Hematopoietic multipotent progenitor cell treated with erythropoietin and hydrocortisone succinate and interleukin-3 and kit ligand, for 8 days (in vitro differentiated cells): ENCODE measurements at places on chromosomes 6 and 20.

- no peak for DNase-seq
Observed at GRCh38 chr6:53464483-53464882, 80.4 kb downstream of the GCLC start.

DNA sequence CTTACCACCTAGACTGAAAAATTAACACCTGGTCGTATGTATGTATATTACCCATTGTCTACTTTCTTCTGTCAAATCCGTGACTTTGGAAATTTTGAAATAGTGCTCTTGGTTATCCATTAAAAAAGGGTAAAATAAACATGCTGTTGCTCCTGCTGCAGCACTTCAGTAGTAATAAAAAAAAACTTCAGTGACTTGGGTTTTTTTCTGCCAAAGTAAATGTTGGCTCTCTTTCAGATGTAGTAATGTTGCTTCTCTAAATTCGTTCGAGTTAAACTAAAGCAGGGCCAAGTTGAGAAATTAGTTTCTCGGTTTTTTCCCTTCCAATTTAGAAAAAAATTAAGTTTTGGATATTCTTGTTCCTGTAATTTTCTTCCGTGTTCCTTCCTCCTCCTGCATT lies 34.2 kb downstream of the JARID2 start:
- no peak for DNase-seq

DNA sequence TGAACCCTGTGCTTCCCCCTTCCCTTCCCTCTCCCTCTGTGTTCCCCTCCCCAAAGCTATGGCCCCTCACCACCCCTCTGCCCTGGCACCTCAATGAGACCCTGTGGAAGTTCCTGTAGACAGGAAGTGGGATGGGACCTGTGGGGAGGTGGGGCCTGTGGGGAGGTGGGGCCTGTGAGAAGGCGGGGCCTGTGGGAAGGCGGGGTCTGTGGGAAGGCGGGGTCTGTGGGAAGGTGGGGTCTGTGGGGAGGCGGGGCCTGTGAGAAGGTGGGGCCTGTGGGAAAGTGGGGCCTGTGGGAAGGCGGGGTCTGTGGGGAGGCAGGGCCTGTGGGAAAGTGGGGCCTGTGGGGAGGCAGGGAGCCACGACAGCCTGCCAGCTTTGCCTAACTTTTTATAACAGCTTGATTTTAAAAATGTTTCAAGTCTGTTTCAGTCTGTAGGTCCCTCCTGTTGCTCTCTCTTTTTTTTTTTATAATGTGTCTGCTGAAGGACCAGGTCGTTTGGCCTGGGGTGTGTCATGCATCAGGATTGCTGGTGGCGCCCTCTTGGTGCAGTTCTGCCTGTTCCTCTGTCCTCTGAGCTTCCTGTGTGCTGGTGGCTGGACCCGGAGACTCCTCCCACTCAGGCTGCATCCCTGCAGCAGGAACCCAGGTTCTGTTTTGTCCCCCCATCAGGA lies 70.5 kb upstream of the SLCO4A1 start:
- peak; percentile 70 for DNase-seq

- no peak for DNase-seq
Observed at GRCh38 chr20:39862470-39862891, 826.6 kb downstream of the MAFB start.

- DNase-seq: no peak
Observed at GRCh38 chr6:148169706-148170105, 172.9 kb upstream of the SASH1 start.

GRCh38 chr20:36917943-36918342 lies 33.6 kb downstream of the SAMHD1 start:
- no peak for DNase-seq

GRCh38 chr6:46677314-46677654 lies 10.4 kb upstream of the TDRD6 start:
- DNase-seq: no peak

- DNase-seq: no peak
Observed at GRCh38 chr6:137552146-137552545, 58.0 kb upstream of the OLIG3 start.

- DNase-seq: no peak
Observed at GRCh38 chr20:62799459-62799858, 3.2 kb downstream of the MRGBP start.

DNA sequence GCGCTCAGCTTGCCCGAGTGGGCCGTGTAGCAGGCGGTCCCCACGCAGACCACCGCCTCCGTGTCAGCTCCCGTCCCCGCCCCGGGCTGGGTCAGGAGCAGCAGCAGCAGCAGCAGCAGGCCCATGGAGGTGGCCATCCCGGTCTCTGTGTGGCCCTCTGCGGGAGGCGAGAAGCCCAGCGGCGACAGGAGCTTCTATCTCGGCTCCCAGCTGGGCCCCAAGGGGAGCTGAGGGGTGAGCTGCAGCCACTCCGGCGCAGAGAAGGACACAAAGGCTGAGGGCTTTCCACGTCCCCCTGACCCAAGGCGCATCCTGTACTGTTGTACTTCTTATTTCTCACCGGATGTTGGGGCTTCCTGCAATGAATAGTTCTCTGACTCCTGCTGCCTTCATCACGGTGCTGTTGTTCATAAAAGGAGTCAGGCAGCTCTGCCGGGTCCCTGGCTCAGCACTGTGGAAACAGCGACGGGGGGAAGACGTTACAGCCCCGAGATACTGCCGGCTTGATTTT lies at the start of gene CD93:
Gene CD93, minus strand, starts transcription at position 269 of the 511 bp plus-strand sequence. Its CDS starts 132 bp downstream, at position 137.
- no peak for DNase-seq

DNA sequence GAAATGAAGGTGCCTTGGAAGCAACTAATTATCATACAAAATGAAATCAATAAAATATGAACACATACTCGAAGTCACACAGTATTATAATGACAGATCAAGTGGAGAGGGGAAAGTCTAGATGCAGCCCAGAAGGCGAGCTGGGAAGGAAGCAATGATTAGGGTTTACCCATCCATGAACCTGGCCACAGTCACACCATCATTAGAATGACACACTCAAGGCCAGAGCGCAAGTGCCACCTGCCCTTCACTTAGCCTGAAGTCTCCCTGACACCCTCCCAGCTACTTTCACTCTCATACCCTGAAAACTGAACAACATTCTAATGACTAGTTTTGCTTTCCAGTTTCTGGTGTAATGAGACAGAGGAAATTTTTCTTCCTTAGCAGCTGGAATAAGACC lies 302.8 kb upstream of the JARID2 start:
- DNase-seq: no peak

DNA sequence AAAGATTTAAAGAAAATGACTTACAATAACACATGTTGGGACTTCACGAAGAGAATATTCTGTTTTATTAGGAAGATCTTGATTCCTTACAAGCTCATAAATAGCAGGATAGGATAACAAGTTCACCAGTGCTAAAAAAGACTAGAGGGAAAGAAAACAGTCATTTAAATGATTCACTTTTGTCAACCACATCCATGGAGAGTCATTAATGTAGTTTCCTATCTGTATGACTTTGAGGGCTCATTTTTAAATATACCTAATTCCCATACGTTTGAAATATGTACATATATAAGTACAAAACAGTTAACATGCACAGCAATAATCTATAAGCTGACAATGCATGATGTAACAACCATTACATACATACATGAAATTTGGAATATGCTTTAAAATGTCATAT lies 111.1 kb downstream of the TBC1D32 start:
- DNase-seq: no peak

DNA sequence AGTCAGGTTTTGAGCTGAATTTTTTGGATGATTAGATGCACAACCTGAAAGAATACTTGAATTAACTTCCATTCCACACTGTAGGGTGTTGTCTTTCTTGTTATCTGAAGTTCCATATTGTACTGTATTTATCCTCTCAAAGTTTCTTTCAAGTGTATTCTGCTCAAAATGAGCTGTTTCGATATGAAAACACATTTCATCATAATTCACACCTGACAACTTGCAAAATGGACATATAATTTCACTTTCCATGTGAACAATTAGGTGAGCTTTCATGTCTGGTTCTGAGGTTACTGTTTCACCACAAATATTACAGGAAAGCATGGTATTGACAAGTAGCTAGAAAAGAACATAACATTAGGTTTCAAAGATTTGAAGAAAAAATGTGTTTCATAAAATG lies 1.7 kb downstream of the ZUP1 start:
- DNase-seq: peak; percentile 78

- DNase-seq: peak; percentile 38
Observed at GRCh38 chr6:117483004-117483644, 650 bp downstream of the DCBLD1 start.
